ENCODE measurements at places on chromosomes 4 and X.

DNA sequence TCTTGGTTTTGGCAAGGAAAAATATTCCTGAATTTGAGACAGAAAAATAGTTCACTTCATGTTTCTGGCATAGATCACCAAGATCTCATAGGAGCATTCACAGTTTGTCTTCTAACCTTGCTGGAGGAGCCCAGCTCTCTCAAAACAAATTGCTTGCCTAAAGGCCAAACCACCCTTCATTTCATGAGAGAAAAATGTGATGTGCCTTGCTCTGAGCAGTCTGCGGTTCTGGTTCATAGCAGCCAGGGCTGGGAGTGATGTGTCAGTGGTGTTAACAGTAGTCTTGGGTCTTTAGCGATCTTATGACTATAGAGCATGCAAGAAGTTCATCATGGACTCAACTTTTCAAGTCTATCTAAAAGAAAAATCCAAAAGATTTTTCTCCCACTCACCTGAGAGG lies 183.3 kb downstream of the DCLK2 start:
- DNase-seq = no peak

DNA sequence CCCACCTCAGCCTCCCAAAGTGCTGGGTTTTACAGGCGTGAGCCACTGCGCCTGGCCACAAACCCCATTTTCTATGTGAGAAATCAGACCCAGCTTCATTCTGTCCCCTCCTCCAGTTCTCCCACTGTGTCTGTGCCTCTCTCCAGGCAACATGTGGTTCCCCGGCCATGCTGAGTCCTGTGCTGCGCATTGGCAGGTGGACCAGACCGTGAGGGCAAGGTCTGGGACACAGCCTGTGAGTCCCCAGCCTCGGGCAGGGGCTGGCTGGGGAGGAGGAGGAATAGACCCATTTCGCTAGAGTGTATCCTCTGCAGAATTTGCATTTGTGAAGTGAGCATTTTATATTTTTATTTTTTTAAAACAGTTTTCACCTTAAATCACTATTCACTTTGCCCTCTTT lies 21.5 kb upstream of the CLDN24 start:
- no peak for DNase-seq

GRCh38 chr4:34112573-34112972 lies 2131.7 kb downstream of the ARAP2 start:
- DNase-seq = no peak

- peak; percentile 93 for DNase-seq
Observed at GRCh38 chrX:134669378-134670098, 11.3 kb upstream of the PLAC1 start.
